ENCODE measurements at places on chromosomes 11 and 22.

GRCh38 chr11:112797648-112798293, 163.4 kb upstream of the NCAM1 start:
- DNase-seq = no peak

DNA sequence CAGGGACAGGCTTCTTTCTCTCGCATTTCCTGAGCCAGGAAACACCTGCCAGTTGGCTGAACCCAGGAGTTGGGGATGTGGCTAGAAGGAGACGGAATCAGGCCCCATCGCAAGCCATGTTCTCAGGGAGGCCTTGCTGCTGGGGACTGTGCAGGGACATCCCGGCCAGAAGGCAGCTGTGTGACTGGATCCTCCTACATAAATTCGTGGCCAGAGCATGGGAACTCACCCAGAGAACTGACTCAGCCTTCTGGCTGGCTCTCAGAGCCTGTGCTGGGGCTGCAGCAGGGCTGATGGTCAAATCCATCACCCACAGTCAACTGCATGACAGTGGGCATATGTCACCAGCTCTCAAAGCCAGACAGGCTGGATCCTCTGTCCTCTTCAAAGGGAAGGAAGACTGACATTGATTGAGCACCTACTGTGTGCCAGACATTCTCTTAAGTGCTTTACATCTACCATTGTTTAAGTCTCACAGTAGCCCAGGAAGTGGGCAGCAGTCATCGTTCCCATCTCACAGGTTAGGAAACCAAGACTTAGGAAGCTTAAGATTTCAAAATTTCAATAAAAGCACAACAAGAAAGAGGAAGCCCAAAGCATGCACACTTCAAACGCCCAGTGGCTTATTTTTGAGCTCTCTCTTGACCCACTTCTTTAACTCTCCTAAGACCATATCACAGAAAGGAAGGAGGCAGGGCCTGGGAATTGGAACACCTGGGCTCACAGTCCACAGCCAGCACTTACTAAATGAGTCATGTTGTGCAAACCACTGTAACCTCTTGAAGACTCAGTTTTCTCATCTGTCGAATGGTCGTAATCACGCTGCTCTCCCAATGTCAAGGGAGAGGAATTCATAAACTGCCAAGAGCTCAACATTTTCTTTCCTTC, 30.9 kb upstream of the CACNG2 start:
- DNase-seq = no peak

DNA sequence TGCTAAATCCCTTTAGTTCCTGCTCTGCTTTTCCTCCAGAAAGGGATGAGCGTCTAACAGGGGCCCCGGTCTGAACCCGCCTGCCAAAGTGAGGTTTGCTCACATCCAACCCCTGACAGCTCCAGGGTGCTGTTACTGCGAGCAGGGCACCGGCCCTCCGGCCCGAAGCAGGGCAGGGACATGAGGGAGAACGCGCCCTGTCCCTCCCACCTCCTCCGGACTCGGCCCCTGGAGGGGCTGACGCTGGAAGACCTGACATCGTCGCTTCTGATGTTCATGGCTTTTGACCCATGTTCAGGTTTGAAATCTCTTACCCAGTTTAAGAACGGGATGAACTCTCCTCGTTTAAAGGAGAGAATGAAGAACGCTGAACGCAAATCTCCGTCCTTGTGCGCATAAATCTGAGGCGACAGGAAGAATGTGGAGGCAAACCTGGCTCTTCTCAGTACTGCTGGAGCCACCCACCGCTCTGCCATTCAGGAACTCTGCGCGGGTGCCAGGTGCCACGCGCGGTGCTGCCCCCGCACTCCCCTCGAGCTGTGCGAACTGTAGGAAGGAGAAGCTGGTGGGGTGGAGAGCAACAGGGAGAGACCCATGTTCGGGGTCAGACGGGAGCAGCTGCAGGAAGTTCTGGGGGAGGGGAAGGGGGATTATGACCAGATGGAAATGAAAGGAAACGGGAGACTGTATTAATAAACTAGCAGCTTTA, 826 bp upstream of the EEF1G start:
- DNase-seq = peak; percentile 69

DNA sequence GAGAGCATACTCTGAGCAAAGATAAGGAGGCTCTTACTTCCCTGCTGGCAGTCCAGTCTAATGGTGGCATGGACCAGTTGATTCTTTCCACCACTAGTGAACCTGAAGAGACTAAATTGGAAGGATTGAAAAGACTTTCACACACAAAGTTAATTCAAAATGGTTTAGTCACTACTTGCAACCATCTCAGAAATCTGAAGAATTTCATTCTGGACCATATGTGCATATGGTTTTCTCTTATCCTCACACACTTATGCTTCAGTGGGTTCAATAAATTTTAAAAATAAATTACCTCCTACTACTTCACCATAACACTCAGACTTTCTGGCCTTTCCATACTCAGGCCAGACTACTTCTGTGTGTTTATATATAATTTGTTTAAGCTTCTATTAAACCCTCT, 44.7 kb downstream of the CADM1 start:
- DNase-seq = no peak

GRCh38 chr11:93485983-93486382, 57.2 kb downstream of the SMCO4 start:
- DNase-seq = no peak

DNA sequence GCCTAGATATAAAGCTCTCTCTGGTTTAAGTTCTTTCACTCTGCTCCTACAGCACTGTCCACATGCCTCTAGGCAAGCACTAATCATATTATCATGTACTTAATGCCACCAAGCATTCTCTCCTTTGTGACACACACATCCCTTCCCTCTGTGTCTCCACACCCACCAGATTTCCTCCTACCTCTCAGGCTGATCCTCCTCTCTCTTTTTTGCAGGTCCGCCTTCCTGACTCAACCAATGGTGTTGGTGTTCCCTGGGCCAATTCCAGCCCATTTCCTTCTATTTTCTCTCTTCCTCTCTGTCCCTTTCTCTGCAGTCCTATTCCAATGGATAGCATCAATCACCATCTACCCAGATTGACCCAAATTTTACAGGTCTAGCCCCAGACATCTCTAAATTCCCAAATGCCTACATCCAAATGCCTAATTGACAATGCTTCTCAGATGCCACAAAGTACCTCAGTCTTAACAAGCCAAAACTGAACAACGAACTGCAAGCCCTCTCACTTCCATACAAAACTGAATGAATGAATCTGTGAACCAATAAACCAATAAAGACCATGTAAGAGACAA, 504 bp upstream of the ZNF215 start:
- no peak for DNase-seq

DNA sequence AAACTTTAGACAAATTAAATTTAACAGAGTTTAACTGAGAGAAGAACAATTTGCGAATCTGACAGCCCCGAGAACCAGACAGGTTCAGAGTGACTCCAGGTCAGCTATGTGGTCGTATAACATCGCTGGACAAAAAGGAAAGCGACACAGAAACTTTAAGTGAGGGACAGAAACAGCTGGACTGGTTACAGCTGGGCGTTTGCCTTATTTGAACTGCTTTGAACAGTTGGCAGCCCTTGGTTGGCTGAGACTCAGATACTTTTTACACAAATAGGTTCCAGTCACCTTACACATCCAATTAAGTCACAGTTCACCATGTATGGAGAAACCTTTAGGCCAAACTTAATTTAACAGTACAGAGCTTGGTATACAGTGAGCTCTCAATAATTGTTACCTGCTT, 436.9 kb downstream of the GUCY1A2 start:
- DNase-seq = no peak
